Activated naive CD4-positive, alpha-beta T cell treated with Interleukin-2 at 50 U/mL for 16 hours (primary cell): ENCODE measurements at places on chromosomes 1 and 21.
A peak's percentile ranks its signal among the peaks of the same experiment; 100 is the strongest.

GRCh38 chr1:27383039-27383605, at the start of gene CD164L2:
CD164L2 (minus strand) TSS chr1:27383333; CDS start chr1:27383239, 94 bp downstream.
- peak; percentile 55 for DNase-seq

DNA sequence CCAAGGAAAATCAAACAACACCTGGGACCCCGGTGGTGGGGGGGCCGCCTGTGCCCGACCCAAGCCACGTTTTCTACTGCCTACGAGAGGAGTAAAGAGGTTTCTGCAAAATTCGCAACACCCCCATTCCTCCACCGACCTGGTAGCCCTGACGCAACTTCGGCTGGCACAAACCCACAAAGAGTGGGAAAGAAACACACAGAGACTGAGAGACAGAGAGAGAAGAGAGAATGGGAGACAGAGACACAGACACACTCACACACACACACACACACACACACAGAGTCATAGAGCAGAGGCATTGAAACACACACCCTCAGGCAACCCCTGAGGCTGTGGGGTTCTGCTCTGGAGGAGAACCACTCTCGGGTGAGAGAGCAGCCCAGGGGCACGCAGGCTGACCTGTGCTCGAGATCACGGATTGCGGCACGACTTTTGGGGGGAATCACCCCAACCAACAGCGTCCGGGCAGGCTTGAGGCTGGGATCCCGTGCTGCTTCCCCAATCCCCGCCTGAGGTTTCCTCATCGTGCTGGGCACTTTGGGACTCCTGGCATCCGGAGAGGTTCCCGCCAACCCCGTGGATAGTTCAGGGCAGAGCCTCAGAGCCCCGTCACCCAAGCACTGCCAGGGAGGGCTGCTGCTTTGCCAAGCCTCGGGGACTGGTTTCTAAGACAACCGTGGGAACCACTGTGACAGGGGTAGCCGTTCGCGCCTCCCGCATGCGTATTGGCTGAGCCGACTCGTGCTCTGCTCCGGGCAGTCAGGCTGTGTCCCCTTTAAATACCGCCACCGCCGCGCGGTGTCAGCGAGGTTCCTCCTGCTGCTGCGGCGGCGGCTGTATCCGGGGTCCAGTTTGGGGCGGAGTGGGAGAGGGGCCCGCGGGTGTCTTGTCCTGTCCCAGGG, 682.4 kb upstream of the TPTE start:
- DNase-seq = no peak

- DNase-seq = no peak
These were observed 78.0 kb upstream of the IPO9 start for GRCh38 chr1:201750934-201751333.

DNA sequence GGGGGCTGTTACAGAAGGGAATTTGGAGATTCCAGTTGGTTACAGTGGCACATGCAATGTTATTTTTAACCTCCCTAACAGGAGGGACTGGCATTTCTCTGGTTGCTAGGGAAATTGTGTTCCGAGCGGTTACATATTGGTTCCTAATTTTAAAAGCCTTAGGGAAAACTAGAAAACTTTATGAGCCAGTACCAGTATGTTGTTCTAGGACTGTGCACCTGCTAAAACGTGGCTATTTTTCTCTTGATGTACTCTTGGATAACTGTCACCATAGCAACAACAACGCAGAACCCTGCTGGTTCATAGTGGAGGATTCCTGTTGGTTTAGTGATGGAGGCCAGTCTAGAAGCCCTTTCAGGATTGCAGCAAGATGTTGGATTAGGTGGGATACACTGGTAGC, 68.9 kb upstream of the PGBD5 start:
- DNase-seq = no peak

GRCh38 chr1:2561898-2562895, 6.0 kb downstream of the TNFRSF14 start:
- no peak for DNase-seq

DNA sequence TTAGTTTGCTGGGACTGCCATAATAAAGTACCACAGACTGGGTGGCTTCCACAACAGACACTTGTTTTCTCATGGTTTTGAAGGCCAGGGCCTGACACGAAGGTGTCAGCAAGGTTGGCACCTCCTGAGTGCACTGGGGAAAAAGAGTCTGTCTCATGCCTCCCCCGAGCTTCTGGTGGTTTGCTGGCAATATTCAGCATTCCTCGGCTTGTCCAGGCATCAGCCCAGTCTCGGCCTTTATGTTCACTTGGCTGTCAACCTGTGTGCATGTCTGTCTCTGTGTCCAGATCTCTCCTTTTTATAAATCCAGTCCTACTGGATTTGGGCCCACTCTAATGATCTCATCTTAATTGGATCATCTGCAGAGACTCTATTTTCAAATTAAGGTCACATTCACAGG, 72.6 kb downstream of the DOP1B start:
- DNase-seq = no peak

- DNase-seq = no peak
These were observed 124.6 kb downstream of the TRIM33 start for GRCh38 chr1:114386129-114387009.

DNA sequence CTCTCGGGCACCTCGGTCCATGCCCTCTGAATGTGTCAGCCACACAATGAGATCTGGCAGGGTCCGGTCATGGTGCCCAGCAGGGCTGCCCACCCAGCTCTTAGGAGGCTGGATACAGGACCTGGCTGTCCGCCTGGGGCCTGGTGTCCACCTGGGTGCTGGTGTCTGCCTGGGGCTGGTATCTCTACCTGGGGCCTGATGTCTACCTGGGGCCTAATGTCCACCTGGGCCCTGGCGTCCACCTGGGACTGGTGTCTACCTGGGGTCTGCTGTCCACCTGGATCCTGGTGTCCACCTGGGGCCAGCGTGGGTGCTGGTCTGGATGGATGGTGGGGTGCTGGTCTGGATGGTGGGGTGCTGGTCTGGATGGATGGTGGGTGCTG, 45.1 kb upstream of the ACTRT2 start:
- no peak for DNase-seq

GRCh38 chr1:31144442-31144841, 78.9 kb upstream of the PUM1 start:
- no peak for DNase-seq

DNA sequence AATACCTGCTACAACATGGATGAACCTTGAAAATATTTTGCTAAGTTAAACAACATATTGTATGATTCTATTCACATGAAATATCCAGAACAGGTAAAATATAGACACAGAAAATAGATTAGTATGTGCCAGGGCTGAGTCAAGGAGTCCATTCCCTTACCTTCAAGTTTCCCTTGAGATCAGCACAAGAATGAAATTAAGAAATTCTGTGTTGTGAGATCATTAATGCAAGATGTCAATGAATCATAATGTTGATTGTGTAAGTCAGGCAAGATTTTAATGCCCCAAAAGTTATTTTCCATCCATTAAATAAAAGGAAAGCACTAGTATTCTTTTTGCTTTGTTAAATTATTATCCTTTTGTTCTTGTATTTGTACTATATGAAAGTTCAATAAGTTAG, 139.4 kb downstream of the MRPL39 start:
- DNase-seq = no peak

GRCh38 chr1:245679821-245680780, 525.3 kb downstream of the KIF26B start:
- DNase-seq = no peak

- no peak for DNase-seq
These were observed 40.1 kb downstream of the RSPH1 start for GRCh38 chr21:42455754-42456440.

GRCh38 chr1:60160141-60160540, 86.6 kb upstream of the C1orf87 start:
- no peak for DNase-seq

DNA sequence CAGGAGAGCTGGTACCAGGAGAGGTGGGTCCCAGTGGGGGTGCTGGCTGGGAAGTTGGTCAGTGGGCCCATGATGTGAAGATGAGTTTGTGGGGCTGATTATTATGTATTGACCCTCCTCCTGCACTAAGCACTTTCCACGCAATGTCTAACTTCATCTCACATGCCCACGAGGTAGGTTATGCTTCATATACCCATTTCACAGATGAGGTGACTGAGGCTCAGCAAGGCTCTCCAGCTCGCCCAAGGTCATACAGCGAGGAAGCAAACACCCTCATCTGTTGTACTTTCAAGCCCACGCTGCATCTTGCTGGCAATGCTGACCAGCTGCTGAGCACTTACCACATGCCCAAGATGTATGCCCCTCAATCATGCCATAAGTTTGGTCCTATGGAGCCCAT, 175.8 kb downstream of the GRIK3 start:
- DNase-seq = no peak

DNA sequence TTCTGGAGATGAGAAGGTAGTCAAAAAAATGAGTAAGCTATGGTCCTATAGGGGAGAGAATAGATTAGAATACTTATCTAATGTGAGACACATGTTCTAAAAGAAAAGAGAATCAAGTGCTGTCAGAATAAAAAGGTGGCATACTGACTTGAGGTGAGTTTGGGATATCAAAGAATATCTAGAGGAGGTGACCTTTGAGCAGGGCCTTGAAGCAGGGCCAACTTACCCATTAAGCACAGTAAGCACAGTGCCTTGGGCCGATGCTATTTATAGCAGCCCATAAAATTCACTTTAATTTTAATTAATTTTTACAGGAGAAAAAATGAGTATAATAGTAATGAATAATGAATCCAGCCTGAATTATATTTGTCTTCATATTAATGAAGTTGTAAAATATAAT, 92.2 kb downstream of the XPR1 start:
- no peak for DNase-seq

GRCh38 chr1:186628910-186629309, 51.3 kb downstream of the PTGS2 start:
- DNase-seq = no peak

DNA sequence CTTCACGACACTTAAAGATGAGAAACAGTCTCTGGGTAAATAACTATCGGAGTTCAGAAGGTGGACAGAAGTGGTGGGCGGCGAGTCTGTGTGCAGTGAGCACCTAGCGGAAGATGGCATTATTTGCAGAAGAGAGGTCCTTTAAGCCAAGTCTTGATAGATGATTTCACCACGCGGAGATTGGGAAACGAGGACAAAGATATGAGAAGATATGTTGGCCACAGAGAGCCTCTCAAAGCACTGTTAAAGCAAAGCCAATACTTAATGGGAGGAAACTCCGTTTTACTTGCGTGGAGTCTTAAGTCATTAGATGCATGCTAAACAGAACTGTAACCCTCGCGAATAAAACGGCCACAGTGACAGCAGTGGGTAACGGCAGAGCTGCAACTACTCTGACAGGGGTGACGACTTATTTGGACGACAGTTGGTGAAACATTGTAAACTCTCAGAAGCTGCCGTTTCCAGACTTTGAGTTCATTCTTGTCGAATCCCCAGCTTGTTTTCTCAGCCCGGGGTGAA, 577 bp upstream of the CEP350 start:
- peak; percentile 56 for DNase-seq

GRCh38 chr21:44551340-44551961, at the start of gene KRTAP10-2:
KRTAP10-2 (minus strand) TSS chr21:44551505; CDS start chr21:44551458, 47 bp downstream.
- DNase-seq = no peak

GRCh38 chr1:35763201-35763600, 6.6 kb downstream of the CLSPN start:
- DNase-seq = no peak

- DNase-seq = no peak
These were observed 14.0 kb downstream of the TRIM62 start for GRCh38 chr1:33167650-33168447.

GRCh38 chr1:232780354-232780753, 24.9 kb upstream of the MAP10 start:
- DNase-seq = no peak

GRCh38 chr1:228279011-228279721, 71.3 kb downstream of the OBSCN start:
- no peak for DNase-seq

DNA sequence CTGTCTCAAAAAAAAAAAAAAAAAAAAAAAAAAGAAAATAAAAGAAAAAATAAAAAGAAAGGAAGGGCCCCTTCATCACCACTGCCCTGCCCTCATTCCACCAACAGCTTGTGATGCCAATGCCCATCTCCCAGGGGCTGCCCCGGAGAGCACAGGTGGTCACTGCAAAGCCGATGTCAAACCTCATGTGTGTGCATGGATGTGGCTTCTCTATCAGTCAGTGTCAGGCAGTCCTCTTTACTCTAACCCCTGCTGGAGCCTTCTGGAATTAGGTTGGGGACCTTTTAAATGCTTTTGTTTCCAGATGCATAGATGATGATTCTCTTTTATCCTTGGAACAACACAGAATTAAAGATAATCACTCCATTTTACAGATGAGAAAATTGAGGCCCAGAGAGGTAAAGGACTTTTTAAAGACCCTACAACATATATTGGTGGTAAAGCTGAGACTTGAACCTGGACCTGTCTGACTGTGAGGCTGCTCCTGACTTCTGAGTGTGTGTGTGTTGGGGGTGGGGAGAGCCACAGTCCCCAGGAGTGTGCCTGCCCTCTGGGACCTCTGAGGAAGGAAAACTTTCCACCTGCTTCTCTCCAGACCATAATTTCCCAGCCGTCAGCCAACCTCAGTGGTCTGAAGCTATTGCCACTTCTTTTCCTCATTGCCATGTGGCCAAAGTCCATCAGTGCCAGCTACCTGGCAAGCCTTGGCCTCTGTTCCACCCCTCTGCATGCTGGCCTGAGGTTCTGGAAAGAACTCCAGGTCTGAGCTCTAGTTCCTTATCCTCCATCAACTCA, 3.0 kb upstream of the TMEM54 start:
- DNase-seq = no peak

DNA sequence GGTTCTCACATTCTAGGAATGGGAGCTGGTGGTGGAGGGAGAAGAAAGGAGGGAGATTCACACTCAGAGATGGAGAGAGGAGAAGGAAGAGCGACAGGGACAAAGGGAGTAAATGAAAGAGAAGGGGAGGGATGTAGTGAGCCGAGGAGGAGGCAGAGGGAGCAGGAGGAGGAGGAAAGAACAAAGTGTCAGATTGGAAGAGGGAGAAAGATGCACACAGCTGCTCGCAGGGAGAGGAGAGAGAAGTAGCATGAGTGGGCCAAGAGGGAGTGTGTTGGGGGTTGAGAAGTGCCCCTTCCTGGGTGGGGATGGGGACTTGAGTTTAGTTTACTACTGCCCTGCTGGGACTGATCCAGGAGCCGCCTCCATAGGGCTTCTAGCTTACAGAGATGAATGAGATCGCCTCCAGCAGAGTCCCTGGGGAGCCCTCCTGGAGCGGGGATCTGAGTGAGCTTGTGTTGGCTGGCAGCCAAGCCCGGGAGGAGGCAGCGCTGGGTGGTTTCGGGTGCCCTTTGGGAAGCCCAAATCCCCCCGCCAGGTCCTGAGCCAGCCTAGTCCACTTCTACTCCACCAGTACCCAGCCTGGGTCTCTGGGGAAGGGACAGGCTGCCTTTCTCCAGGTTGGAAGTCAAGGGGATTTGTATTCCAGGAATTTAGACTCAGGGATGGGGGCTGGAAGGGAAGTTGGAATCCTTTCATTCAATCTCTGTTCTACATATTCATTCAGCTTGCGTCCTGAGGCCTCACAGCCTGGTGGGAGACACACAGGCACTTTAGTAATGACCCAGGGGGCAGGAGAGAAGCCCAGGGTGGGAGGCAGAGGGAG, 20.9 kb downstream of the PTPRU start:
- DNase-seq = no peak

GRCh38 chr1:64498325-64498724, 28.4 kb downstream of the CACHD1 start:
- DNase-seq = no peak

GRCh38 chr1:924656-925560, 1.2 kb downstream of the SAMD11 start:
- no peak for DNase-seq

GRCh38 chr1:105894006-105894405, 1162.5 kb upstream of the PRMT6 start:
- no peak for DNase-seq

GRCh38 chr1:52550447-52550846, 2.4 kb downstream of the TUT4 start:
- no peak for DNase-seq
